Inflammatory macrophage treated with lipopolysaccharide for 4 hours (primary cell): ENCODE measurements at places on chromosomes 12 and 14.

DNA sequence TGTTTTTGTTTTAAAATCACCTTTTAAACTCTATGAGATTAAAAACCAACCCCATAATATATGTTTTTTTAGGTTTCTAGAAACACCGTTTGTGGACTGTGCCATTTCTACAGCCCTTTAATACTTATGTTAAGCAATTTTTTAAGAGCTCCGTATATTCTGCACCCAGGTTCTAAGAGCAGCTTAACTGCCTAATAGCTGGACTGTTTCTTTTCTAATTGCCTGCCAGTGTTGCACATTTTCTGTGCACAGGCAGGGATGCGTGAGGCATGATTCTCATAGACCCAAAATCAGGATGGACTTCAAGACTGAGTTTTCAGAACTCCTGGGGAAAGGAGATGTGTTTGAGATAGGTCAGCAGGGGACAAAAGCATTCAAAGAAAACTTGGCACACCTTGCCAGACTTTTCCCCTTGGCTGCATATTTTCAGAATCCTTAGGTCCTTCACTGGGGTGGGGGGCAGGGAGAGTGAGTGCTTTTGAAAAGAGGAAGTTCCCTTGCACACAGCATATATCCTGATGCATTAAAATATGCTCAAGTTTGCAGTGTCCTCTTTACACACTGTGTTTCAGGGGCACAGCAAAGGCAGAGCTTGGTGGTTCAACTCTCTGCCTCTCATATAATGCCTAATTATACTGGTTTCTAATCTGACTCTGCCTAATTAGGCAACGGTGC lies 27.9 kb downstream of the TMEM30B start:
- DNase-seq, result peak; percentile 23

DNA sequence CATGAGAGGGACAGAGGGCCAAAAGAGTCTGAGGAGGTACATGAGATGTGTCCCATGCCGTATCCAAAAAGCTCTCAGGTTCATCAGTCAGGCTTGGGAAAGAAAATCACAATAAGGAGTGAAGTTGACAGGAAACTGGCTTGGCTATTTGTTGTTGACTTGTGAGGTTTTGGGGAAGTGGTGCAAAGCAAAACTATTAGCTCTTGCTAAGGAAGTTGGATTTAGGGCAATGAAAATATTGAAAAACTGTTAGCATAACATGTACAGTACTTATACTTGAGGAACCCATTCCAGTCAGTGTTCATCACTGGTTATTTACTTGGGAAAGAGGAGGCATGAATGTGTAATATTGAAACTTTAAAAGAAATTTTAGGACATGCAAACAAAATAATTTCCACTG lies 145.9 kb downstream of the DUSP6 start:
- peak; percentile 58 for DNase-seq

DNA sequence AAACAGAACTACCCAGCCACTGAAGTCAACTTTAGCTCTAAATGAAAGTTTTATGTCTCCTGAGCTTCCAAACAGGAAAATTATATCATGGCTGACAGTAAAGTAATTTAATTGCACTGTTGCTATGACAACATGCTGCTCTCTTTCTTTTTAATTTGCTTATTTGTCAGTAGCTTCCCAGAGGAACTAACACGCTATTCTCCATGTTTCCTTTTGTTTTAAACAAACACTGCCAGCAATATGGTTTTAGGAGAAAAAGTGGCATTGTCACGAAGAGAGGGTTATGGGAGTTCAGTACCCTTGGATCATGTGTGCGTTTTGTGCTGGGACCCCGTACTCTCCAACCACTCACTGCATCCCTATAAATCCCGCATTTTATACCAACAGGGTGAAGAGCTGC lies 1.9 kb downstream of the FOXN3 start:
- no peak for DNase-seq

- no peak for DNase-seq
Observed at GRCh38 chr12:109758426-109759420, 45.1 kb downstream of the FAM222A start.

DNA sequence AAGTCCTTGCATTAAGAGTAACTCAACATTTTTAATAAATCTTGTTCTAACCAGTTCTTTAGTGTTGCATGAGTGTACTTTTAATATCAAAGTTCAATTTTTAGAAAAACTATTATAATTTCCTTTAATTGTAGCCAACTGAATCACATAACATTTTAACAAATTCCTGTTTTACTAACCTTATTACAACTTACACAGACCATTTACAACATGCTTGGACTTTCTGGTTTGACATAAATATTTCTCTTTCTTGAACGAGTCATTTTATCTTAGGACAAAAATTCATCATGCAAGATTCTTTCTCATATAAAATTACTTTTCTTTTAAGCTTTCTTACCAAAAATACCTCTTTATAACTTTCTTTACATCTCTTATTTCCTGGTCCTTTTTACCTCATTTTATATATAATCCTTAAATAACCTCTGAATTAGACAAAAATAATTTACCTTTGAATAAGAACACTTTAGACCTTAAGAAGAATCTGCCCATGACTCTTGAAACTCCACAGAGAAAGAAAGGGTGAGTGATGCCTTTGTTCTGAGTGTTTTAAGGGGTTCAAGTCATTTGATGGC lies 3.9 kb downstream of the SLCO1A2 start:
- DNase-seq, result no peak

GRCh38 chr14:24938593-24938992 lies 111.4 kb downstream of the STXBP6 start:
- DNase-seq, result no peak

- no peak for DNase-seq
Observed at GRCh38 chr14:92280554-92281262, 42.3 kb upstream of the SLC24A4 start.

GRCh38 chr14:46686652-46687051 lies 35.1 kb upstream of the RPL10L start:
- DNase-seq, result peak; percentile 63

- DNase-seq, result no peak
Observed at GRCh38 chr12:92943482-92944250, 14.6 kb upstream of the EEA1 start.

DNA sequence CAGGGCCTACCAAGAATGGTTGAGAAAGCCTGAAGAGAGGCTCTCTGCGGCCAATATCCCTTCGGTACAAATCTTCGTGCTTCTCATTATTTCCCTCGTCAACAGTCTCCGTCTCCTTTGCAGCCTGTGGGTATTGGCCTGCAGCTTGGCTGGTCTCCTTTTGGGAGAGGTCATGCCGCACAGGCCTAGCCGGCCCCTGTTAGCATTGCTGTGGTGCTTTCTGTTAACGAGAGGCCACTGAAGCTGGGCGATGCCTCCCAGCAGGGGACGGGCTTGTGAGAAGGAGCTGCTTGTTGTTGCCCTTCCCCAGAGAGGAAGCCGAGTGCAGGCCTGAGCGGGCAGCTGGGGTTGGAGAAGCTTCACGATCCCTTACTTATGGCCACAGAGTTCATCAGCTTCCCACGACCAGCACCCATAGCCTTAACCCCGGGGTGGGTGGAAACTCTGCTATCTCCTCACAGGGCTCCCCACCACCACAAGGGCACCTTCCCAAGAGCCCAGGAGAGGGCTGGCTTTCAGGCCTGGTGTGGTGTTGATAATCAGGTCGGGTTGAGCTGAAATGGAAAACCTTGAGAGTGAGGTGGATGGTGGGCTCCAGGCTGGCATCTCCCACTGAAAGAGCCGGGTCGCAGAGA lies 228.6 kb downstream of the ZFP36L1 start:
- no peak for DNase-seq
